ENCODE measurements at places on chromosomes 5 and 9.

- no peak for DNase-seq
These were observed 24.2 kb downstream of the STC2 start for GRCh38 chr5:173303878-173304590.

DNA sequence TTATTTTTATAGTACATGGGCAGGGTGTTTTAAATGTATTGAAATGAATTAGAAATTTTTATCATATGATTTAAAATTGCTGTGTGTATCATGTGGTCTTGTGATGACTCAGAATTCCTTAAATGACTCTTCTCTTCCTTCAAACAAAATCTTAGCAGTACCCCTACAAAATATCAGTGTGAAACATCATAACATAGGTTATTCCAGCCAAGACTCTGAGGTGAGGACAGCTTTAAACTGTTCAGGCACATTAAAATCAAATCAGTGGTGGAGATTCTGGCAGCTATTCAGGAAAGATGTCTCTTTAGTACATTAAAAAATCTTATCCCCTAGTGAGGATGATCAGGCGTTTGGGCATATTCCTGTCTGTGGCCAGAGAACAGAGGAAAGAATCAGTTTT, 174.0 kb downstream of the MAN2A1 start:
- DNase-seq = no peak

DNA sequence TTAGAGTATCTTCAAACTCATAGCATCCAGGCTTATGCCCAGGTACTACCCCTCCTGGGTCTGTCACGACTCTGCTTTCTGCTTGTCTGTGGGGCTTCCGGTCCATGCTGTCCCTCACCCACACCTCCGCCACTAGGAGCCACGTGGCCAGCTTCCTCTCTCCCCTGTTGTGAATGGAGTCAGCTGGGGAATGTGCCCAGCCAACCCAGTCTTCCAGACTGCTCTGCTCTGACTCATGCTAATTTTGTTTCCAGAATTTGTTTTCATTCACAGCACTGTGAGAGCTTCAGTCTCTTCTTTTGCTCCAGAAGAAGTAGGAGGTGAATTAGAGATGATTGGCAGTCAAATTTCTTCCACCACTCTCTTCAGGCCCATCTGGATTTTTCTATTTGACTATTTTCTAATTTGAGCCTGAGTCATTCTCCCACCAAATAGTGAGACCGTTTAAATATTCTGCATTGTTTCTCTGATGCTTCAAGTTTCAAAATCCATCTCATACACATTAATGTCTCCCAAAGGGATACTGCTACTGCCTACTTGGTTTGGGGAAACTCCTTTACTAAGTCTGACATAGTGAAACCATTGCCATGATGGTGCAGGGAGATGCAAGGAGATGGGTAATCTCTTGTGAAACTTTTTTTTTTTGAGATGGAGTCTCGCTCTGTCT, 424.1 kb upstream of the KIF2A start:
- no peak for DNase-seq

GRCh38 chr9:136086213-136086881, 8.7 kb downstream of the NACC2 start:
- DNase-seq = no peak

- no peak for DNase-seq
These were observed 221.7 kb downstream of the PBX3 start for GRCh38 chr9:125968714-125969374.

- no peak for DNase-seq
These were observed 244.1 kb downstream of the ELAVL2 start for GRCh38 chr9:23581931-23582330.

GRCh38 chr5:34621277-34622097, 34.6 kb upstream of the RAI14 start:
- DNase-seq = no peak

DNA sequence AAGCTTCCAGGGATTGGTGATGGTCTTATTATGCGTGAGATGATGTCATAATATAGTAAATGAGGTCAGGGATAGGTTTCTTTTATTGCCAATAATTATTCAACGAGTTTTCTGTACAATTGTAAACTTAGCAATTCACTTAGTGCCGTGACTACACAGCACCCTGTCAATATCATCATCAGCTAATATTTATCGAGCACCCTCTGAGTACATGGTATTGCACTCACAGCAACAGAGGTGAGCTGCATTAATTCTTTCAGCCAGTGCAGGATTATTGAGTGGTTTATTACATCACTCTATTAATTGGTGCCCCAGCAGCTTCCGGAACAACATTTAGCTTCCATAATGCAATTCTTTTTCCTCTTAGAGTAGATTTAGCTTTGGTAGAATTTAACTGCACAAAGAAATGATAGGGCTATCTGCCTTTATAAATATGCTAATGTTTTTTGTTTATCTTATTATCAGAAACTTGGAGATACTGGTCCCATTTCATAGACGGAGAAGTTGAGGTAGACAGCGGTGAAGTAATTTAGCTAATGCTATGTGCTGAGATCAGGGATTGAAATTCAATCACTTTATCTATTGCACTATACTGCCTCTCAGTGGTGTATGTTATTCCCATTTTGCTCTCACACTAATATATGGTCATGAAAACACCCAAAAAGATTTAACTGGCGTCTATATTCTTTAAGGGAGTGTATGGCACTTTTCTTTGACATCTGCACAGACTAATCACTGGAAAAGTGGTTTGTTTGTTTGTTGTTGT, 726.1 kb upstream of the WWC1 start:
- DNase-seq = no peak

- no peak for DNase-seq
These were observed 13.3 kb downstream of the DCANP1 start for GRCh38 chr5:135433681-135434426.

DNA sequence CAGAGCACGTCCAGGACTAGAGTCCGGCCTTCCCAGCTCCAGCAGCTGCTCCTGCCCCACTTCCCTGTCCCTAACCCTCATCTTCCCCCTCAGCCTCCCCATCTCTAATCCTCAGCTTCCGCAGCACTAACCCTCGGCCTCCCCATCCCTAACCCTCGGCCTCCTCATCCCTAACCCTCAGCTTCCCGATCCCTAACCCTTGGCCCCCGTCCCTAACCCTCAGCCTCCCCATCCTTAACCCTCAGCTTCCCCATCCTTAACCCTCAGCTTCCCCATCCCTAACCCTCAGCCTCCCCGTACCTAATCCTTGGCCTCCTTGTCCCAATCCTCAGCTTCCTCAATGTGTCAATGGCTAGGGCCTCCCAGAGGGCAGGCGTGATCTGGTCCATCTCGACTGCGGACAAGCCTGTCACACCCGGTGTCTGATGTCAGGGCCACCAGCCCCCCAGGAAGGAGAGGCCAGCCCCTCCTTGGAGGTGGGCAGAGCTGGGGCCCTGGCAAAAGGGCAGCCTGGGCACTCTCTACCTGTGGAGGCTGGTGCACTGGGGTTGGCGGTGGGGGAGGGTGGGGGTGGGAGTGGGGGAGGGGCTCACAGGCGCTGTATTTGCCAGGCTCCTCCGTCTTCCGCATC, 1.4 kb downstream of the OBP2B start:
- DNase-seq = no peak

DNA sequence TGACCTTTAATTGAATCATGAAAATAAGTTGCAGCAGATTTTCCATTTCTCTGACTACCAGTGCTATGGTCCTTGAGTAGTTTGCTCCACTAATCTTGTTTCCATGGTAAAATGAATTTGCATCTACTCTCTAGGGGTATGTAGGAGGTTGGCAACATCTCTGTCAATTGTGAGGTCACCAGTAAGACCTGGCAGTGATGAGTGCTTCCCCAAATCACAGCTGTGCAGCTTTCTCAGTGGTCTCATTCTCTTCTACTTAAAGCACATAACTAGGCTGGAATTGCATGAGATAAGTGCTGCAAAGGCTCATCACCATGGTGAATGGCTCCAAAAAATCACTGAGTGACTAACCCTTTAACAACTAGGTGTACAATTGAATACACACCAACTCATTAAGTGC, 36.3 kb downstream of the ADAMTS19 start:
- DNase-seq = no peak

DNA sequence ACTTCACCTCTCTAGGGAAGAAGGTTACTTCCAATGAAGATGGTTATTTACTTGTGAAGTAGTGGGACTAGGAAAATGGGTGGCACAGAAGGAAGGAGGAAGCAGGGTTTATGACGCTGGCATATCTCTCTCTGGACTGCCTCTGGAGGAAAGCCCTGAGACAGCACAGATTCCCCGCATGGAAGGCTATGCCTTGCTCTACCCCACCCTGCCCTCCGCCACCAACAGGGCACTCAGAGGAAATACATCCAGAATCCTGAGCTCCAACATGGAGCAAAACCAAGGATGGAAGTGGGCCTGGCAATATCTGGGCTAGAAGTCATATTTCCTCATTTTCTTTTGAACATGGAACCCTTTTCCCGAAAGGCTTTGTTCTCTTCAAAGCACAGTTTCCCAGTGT, 346.9 kb downstream of the ZSWIM6 start:
- no peak for DNase-seq

DNA sequence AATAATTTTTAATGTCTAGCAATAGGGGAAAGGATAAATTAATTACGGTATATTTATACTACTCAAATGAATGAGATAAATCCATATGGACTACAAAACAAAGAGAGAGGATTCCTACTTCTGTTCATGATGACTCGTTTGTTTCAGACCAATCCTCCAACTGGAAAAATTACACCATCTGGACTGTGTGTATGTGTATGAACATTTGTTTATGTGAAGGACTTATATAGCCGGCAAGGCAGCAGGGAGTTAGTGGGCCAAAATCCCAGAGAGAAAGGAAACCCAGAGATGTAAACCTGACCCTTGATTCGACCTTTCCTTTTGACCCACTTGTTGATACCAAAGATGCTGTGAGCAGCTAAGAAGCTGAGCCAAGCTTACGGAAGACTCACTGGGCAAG, 20.1 kb downstream of the PDE6A start:
- no peak for DNase-seq

- DNase-seq = no peak
These were observed 54.3 kb downstream of the NR3C1 start for GRCh38 chr5:143349177-143349576.

- no peak for DNase-seq
These were observed 45.1 kb upstream of the PUM3 start for GRCh38 chr9:2889023-2889422.

DNA sequence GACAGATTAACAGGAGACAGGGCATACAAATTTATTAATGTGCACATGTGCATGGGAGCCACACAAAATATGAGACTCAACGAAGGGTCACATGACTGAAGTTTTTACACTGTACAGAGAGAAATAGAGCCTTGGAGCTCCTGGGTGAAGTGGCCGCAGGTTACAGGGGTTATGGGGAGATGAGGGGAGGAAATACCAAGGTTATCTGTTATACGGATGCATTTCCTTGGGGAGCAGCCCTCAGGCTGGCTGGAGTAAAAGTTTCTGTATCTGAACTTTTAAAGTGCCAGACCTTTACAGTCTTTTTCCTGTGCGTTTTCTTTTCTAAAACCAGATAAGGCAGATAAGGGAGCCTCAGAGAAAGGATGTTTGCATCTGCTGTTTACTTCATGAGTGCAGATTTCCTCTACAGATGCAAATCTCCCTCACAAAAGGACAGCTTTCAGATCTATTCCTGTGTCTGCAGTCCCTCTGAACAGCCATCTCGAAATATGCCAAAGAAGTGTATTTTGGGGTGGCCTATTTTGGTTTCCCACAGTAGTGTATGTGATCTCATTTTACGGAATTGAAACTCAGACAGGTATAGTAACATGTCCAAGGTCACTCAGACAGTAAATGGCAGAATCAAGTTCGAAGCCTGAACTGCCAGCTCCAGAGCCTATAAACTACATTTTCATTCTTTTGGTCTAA, 139.3 kb upstream of the FBXL17 start:
- DNase-seq = no peak

GRCh38 chr9:127937388-127938297, at the start of gene DPM2:
DPM2 (minus strand) TSS chr9:127937854; CDS start chr9:127937820, 34 bp downstream.
- DNase-seq = peak; percentile 64

DNA sequence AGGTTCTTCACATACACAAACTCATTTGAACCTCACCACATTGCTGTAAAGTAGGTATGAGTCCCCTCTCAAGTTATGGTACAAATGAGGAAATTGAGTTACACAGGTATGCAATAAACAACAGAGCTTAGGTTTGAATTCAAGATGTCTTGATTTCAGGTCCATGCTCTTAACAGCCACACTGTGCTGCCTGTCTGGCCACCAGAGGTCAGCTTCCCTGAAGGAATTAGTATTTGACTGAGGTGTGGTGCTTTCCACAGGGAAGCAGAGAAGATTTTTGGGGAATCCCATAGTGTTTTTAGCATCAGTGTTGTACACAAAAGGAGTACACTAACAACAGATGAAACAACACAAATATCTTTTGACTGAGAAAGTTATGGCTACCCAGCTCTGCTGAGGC, 94.4 kb upstream of the ITGA1 start:
- DNase-seq = no peak
